ENCODE measurements at places on chromosomes 13 and 19.
A peak's percentile ranks its signal among the peaks of the same experiment; 100 is the strongest.

GRCh38 chr13:33235078-33235477 lies 50.5 kb downstream of the STARD13 start:
- no peak for DNase-seq

GRCh38 chr13:45162194-45162593 lies 38.7 kb downstream of the KCTD4 start:
- DNase-seq: peak; percentile 49

- no peak for DNase-seq
Observed at GRCh38 chr13:22017226-22017625, 346.4 kb downstream of the FGF9 start.

- peak; percentile 99 for DNase-seq
Observed at GRCh38 chr13:24148414-24149235, 11.9 kb upstream of the SPATA13 start.

DNA sequence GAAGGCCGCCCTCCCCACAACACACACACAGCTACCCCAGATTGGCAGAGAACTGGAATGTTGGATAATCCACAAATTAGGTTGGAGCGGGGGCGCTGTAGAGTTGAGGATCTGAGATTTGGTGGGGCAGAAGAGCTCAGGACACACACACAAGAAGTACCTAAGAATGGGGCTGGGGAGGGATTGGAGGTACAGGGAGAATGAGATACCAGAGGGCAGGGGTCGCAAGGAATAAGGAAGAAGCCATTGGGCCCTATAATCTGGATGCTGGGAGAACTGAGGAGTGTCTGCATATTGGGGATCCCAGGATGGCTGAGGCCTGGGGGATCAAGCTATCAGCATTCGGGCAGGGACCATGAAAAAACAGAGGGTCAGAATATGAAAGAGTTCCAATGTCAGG lies 11.5 kb downstream of the SYT3 start:
- no peak for DNase-seq

DNA sequence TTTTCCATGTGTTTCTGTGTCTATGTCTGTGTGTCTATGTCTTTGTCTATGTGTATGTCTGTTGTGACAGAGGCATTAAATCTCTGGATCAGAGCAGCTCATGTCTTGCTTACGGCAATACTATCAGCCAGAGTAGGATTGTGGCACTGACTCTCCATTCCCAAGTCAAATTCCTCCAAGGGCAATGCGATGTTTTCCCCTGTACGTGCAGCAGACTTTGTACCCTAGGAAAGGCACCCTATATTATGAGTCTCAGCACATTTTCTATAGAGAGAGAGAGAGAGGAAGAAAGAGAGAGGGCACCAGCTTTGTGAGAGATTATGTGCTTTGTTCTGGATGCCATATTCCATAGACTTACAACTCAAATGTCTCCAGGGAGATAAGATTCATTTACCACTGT lies 11.1 kb downstream of the CYP4F3 start:
- no peak for DNase-seq

GRCh38 chr13:110345266-110345665 lies 38.2 kb downstream of the COL4A2 start:
- no peak for DNase-seq

DNA sequence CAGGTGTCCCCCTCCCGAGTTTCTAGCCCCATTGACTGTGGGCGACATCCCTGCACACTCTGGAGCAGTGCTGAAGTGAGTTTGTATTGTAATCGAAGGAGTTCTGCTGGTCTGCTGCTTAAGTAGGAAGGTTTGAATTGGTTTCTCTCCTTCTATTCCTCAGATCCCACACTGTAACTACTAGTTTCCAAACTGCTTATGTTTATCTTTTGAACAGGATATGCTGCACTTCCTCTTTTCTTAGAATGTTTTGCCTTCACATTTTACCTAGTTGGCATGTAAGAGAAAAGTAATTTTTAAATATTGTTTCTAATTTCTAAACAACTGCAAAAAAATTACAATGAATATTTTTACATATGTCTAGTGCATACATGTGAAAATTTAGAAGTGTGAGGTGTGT lies 511.8 kb downstream of the KLF12 start:
- DNase-seq: no peak

DNA sequence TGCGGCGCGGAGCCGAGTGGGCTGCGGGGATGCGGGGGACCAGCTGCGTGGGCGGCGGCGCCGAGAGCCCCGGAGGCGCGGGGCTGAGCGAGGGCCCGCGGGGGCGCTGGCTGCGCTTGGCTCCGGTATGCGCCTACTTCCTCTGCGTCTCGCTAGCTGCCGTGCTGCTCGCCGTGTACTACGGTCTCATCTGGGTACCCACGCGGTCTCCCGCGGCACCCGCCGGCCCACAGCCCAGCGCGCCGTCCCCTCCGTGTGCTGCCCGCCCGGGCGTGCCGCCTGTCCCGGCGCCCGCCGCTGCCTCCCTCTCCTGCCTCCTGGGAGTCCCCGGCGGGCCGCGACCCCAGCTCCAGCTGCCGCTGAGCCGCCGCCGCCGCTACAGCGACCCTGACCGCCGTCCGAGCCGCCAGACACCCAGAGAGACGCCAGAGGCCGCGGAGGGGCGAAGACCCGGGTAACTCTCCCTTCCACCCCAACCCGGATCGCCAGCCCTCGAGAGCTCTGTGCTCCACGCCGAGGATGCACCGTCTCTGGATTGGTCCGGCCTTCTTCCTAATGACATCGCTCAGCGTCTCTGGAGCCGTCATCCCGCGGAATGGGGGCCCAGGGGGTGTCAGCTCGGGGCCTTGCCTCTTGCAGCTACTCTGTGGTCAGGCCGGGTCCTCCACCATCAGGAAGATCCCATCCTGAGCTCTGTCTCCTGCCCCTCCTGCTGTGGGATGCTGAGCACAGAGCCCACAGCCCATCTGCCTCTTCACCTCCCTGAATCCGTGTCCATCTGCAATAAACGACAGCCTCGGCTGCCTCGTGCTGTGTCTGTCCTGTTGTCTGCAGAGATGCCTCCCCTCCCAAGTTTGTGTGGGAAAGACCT lies 441 bp downstream of the INAFM1 start:
- DNase-seq: no peak

DNA sequence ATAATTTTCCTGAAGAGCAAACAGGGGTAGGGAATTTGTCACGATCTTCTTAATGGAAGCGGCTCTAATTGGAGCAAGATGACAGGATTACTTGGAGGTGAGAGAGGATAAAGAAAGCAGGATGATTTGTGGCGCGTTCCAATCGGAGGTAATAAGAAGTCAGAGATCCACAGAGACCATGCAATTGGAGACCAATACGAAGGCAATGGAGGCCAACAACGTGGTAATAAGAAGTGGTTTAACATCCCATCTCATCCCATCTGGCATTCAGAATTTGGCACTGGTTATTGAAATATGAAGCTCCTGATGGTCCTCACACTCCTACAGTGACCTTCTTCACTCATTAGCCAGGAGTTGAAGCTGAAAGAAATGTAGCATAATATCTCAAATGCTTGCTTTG lies 130.6 kb downstream of the DLEU7 start:
- DNase-seq: no peak

- no peak for DNase-seq
Observed at GRCh38 chr13:110492679-110493593, 68.6 kb downstream of the RAB20 start.

DNA sequence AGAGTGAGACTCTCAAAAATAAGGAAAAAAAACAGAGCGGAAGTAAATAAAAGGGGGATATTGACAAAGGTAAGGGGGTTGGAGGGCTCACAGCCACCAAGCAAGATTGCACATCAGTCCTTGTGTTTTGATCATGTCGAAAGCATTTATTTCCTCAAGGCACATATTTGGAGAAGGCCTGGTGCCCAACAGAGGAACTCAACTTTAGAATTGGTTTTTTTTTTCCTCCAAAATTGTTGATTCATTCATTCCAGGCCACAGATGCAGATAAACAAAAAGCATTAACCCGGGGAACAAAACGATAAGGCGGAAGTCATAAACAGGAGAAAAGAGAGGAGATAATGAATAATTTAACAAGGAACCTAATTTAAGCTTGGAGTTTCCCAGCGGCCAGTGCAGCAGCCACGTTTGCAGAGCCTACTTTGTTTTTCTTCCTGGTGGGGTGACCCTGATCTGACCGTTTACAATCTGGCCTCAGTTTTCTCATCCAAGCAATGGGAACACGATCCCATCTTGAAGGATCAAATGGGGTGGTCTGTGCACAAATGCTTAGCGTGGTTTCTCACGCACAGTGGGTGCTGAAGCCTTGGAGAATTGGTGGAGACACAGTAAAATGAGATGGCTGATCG lies 2.1 kb upstream of the PTPRS start:
- no peak for DNase-seq

- no peak for DNase-seq
Observed at GRCh38 chr13:23434491-23434890, 989 bp upstream of the SACS start.

DNA sequence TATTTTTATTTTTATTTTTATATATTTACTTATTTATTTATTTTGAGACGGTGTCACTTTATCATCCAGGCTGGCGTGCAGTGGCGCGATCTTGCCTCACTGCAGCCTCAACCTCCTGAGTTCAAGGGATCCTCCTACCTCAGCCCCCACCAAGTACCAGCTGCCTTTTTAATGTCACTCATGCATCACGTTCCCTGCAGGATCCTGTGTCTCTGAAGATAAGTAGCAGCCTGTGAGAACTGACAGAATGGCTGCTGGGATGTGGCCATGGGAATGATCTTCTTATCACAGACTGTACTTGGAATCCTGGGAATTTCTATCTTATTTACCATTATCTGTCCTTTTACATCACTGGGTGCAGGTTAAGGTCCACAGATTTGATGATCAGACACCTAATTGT lies 9.2 kb upstream of the ZNF761 start:
- no peak for DNase-seq

DNA sequence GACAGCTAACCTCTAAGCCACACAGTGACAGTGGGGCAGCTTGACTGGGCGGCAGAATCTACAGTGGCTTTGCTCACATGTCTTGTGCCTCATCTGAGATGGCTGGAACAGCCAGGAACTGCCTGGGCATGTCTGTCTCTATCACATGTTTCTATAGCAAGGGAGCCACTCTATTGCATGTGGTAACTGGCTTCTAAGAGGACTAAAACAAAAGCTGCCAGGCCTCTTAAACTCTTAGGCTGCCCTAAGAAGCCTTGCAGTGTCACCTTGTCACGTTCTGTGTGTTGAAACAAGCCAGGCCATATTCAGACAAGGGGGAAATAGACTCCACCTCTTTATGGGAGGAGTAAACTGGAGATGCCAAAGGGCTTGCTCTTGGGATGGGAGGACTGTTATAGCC lies 122.9 kb upstream of the MAB21L1 start:
- DNase-seq: no peak

- DNase-seq: no peak
Observed at GRCh38 chr19:49626226-49626625, 13.7 kb downstream of the RRAS start.

GRCh38 chr13:94435604-94436226 lies 43.8 kb downstream of the DCT start:
- peak; percentile 74 for DNase-seq

GRCh38 chr13:105118426-105118985 lies 1417.0 kb downstream of the EFNB2 start:
- no peak for DNase-seq

GRCh38 chr13:94173312-94173854 lies 306.1 kb downstream of the DCT start:
- DNase-seq: no peak

DNA sequence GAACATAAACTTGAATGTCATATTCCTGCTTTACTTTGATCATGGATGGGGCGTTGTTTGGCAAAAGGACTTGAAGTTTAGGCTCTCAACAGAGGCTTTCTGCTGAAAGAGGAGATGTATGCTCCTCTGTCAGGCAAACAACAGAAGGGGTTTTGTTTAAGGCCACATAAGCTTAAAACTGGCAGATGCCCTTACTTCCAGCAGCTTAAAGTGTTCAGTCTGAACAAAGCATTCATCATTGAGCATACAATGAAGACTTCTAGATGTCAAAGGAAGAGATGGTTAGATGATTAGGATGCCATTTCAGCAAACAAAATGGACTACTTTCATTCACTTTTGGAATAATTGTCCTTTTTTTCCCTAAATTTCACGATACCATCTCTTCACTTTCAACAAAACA lies 484.5 kb downstream of the SLITRK6 start:
- DNase-seq: peak; percentile 30

GRCh38 chr19:12052497-12053169 lies at the start of gene ZNF878:
Gene ZNF878, minus strand, starts transcription at chr19:12052961. Its CDS starts 160 bp downstream, at chr19:12052801.
- DNase-seq: peak; percentile 63

- peak; percentile 81 for DNase-seq
Observed at GRCh38 chr13:95300625-95301182, 547 bp downstream of the ABCC4 start.

- no peak for DNase-seq
Observed at GRCh38 chr13:65593298-65593874, 1636.8 kb downstream of the PCDH9 start.

GRCh38 chr13:29578300-29579085 lies 17.0 kb downstream of the SLC7A1 start:
- DNase-seq: no peak

DNA sequence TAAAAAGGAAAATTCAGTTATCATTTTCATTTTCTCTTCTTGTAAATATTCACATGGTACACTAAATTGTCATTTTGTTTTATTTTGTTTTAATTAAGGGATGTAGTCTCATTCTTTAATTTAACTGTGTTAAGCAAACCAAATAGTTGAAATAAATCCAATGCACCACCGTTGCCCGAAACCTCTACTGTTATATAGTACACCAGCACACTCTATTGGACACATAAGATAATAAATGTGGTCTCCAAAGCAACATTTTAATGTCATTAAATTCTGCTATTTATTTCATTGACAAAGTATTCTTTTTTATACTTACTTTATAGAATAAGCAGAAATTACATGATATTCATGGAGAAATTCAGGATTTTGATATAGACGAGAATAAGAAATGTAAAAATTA lies 156.4 kb upstream of the FREM2 start:
- peak; percentile 31 for DNase-seq

GRCh38 chr19:56393119-56394012 lies at the start of gene ZNF582:
Gene ZNF582, minus strand, starts transcription at chr19:56393534. Its CDS starts 1,782 bp downstream, at chr19:56391752.
- DNase-seq: no peak

DNA sequence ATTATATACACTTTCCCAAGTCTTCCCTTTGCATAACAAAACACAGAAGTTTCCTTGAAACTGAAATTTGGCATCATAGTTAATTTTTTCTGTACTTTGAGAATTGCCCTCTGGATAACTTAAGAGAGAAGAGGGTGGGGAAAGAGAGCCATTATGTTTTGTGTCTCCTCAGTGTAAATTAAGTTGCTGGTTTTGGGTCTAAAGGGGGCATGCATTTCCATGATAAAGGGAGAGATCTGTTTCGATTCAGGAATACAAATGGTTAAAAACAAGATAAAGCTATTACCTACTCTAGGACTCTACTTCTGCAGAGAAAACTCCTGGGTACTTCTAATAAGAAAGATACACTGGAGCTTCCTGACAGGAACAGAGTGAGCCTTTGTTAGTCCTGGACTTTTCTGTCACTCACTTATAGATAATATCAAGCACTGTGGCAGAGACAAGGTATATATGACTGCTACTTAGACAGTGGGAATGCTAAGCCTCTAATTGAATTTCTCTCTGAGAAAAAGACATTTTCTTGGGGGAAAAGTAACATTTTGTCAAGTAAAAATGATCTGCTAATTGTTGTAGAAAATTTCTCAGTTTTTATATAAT lies 142.8 kb upstream of the PCDH9 start:
- DNase-seq: no peak

- no peak for DNase-seq
Observed at GRCh38 chr19:10299545-10300458, 9.8 kb downstream of the ZGLP1 start.

- no peak for DNase-seq
Observed at GRCh38 chr13:79997244-79997643, 343.7 kb downstream of the SPRY2 start.

Measured in HT-29 (cell line).